ENCODE measurements at places on chromosomes 7 and 10.

DNA sequence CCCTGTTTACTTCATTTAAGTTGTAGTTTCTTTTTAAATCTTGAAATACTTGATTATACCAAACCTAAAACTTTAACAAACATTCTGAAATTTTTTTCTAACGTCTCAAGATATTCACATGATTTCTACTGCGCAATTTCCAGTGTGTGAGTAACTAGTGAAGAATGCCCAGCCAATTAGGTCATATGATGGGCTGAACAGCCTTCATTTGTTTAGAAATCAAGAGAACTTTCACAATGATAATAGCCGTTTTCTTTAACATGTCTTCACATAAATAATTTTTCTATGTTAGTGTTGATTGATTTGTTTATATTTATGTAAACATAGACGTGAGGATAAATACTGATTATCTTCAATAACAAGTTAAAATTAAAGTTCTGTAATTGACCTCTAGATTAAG, 21.8 kb downstream of the STAM start:
- DNase-seq, result no peak

GRCh38 chr7:1473864-1474512, 14.7 kb upstream of the MICALL2 start:
- DNase-seq, result peak; percentile 97

- no peak for DNase-seq
Measured at GRCh38 chr7:47320296-47320695, 261.6 kb downstream of the TNS3 start.

GRCh38 chr10:74432841-74433594, 282.0 kb downstream of the ADK start:
- DNase-seq, result peak; percentile 41

DNA sequence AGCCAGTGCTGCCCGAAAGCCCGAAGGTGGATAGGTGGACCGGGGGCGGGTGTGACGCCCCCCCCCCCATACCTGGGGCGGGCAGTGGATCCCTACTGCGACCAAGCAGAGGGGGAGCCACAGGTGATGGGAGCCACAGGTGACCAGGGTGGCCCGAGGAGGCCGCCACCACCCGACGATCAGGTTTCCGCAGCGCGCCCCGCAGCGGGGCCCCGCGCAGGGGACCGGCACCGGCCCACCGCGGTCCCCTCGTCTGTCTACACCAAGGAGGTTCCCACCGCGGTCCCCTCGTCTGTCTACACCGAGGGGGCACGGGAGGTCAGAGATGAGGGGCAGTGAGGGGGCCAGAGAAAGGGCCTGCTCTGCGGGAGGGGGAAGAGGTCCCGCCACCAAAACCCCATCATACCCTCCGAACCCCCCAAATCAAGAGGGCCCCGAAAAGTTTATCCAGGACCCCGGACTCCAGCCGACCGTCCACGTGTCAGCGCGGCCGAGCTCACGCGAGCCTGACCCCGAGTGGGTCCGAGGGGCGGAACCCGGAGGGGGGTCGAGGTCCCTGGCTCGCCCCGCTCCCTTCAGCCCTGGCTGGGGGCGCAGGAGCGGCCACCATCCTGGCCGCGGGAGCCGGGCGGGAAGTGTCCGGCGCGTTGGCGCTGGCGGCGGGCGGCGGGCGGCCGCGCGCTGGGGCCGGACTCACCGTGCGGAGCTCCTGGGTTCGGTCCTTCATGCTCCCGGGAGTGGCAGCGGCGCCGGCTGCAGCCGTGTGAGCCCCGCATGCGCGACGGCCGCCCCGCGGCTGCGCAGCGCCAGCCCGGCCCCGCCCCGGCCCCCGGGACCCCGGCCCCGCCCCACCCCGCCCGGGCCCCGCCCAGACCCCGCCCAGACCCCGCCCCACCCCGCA, at the start of gene STX1A:
Gene STX1A, minus strand, starts transcription at position 765 of the 901 bp plus-strand sequence. Its CDS starts 38 bp downstream, at position 727.
- DNase-seq, result peak; percentile 100

GRCh38 chr10:43203448-43204041, 63.3 kb downstream of the RASGEF1A start:
- peak; percentile 52 for DNase-seq

DNA sequence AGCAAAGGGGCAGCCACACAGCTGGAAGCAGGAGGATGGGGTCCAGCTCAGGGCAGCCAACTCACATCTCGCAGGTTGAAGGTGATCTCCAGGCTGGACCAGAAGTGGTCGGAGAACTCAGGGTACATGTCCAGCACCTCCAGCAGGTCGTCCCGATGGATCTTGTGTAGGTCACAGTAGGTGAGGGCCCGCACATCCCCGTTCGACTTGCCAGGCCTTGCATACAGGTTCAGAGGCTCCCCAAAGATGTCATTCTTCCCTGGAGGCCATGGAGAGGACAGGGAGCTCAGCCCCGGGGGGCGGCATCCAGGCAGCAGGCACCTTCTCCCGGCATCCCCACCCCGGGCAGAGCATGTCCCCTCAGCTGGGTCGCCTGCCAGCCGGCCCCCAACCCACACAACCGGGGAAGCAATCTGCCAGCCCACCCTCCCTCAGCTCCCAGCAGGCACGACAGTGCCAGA, 29.3 kb downstream of the KCNH2 start:
- DNase-seq, result peak; percentile 58

All from SK-N-SH (cell line).